NCI-H146 (cell line): ENCODE measurements at places on chromosomes 6 and 20.
A peak's percentile ranks its signal among the peaks of the same experiment; 100 is the strongest.

DNA sequence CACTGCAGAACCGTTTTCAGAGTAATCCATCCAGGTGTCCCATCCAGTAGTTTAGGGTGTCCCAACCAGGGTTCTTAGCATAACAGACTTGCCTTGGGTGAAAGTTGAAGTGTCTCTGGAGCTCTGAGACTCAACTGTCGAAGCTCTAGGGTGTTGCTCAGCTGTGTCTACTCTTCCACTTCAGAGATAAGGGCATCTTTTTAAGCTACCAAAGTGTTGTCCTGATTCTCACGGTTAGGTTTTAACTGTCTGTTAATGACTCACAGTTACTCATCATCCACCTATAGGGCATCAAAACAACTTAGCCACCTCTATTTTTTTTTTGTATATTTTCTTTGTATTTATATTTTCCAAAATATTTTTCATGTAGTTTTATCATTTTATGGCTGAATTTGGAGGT is 36.9 kb upstream of the TBX18 start:
- no peak for DNase-seq

GRCh38 chr6:166026586-166027126 is 141.0 kb downstream of the TBXT start:
- DNase-seq = no peak

GRCh38 chr20:44209686-44210405 is 725 bp downstream of the OSER1 start:
- peak; percentile 59 for DNase-seq

- DNase-seq = no peak
Observed at GRCh38 chr20:6783752-6784151, 16.3 kb downstream of the BMP2 start.

DNA sequence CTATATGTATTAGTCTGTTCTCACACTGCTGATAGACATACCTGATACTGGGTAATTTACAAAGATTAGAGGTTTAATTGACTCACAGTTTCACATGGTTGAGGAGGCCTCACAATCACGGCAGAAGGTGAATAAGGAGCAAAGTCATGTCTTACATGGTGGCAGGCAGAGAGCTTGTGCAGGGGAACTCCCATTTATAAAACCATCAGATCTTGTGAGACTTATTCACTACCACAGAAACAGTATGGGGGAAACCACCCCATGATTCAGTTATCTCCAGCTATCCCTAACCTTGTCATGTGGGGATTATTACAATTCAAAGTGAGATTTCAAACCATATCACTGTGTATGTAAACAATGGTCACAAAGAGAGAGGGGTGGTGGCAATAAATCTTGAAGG is 6.6 kb downstream of the CST8 start:
- DNase-seq = no peak

DNA sequence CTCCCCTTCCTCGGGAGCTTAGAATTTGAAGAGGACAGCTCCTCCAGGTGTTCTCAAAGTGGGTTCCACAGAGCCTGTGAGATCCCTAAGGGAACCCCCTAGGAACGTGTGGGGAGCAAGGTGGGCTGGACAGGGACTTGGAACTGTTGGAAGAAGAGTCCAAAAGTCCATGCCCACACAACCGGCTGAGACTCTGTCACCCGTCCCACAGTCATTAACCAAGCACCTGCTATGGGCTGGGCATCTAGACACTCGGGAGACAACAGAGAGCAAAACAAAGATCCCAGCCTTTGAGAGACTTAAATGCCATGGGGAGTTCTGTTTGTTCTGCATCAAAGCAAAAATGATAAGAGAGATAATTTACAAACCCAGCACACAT is 51.9 kb upstream of the SAYSD1 start:
- peak; percentile 96 for DNase-seq
